ENCODE measurements at places on chromosomes 4 and X. TPM values are rescaled to one million over a fixed set of nuclear protein-coding genes. Genes with fewer than 3 reads are reported as not detected.

DNA sequence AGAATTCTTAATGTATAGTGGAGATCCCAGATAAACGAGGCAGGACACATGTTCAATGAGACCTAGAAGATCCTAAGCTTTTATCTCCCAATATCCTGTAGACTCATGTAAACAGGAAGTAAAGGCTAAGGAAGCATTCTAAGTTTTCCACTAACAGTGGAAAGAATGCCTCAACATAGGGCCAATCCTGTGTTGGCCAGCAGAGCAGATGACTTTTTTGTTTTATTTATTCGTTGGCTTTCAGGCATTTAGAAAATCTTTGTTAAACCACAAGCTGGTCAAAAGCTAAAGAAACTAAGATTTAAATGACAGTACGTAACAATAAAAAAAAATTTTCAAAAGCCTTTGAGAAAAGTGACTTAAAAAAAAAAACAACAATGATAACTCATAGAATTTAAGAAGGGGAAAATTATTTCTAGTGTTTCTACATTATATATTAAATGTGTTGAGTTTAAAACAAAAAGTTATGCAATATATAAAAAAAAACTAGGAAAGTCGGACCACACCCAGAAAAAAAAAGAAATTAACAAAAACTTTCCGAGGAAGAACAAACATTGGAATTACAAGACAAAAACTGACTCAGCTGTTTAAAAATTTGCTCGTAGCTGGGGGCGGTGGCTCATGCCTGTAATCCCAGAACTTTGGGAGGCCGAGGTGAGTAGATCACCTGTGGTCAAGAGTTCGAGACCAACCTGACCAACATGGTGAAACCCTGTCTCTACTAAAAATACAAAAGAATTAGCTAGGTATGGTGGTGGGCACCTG is 759.3 kb downstream of the FSTL5 start:
- no peak overlapping the region for H3K4me3 ChIP-seq
- no peak overlapping the region for H3K27ac ChIP-seq
- H3K4me1 ChIP-seq, result no peaks in the 10 kb centered on the region
- DNase-seq, result no peak
- no peaks in the 10 kb centered on the region for H3K36me3 ChIP-seq

DNA sequence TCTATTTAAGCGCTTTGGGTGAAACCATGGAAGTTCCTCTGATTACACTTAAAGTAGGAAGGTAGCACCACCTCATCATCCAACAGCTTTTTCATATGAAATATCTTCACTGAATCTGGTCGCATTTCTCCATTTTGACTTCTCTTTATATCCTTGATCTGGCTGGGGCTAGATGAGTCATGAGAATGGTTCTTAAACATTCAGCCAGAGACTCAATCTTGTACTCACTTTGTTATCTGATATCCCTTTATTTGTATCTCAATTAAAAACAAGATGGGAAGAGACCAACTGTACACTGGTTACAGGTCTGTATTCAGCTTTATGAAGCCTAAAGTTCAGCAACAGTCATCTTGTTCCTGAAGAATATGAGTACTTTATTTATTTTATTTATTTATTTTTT is 84.9 kb downstream of the CBLL2 start:
- no peaks in the 10 kb centered on the region for H3K27me3 ChIP-seq
- no peaks in the 10 kb centered on the region for H3K4me1 ChIP-seq
- no peaks in the 10 kb centered on the region for H3K36me3 ChIP-seq
- no peak overlapping the region for H3K27ac ChIP-seq

- H3K27me3 ChIP-seq, result no peaks in the 10 kb centered on the region
- H3K4me1 ChIP-seq, result peaks cover 11% of the 10 kb centered on the region
- no peak overlapping the region for H3K4me3 ChIP-seq
- DNase-seq, result no peak
These were observed 102.0 kb downstream of the FNIP2 start for GRCh38 chr4:158870626-158871334.

GRCh38 chr4:37001688-37002436 is 242.7 kb upstream of the NWD2 start:
- H3K36me3 ChIP-seq, result no peaks in the 10 kb centered on the region
- H3K4me1 ChIP-seq, result no peaks in the 10 kb centered on the region
- no peak overlapping the region for H3K4me3 ChIP-seq
- no peaks in the 10 kb centered on the region for H3K27me3 ChIP-seq

DNA sequence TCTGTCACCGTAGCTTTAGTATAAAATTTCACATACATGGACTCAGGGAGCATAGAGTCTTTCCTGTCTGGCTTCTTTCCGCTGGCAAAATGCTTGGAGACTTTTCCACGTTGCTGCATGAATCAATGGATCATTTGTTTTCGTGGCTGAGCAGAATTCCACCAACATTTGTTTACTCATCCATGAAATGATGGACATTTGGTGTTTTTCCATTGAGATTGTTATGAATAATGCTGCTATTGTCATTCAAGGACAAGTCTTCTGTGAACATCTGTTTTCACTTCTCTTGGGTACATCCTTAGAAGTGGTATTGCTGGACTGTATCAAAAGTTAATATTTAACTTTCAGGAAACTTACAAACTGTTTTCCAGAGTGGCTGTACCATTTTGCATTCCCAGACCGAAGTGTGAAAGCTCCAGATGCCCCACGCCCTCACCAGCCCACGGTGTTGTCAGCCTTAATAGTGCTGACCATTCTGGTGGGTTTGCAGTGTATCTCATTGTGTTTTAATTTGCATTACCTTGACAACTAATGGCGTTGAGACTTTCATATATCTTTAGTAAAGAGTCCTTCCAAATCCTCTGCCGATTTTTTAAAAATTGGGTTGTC is 5.8 kb upstream of the TMEM271 start:
- peaks cover 8% of the 10 kb centered on the region for H3K36me3 ChIP-seq
- H3K4me1 ChIP-seq, result peaks cover 12% of the 10 kb centered on the region
- H3K27me3 ChIP-seq, result peaks cover 38% of the 10 kb centered on the region
- H3K27ac ChIP-seq, result no peak overlapping the region
- no peak for DNase-seq

GRCh38 chr4:78532046-78532445 is 19.5 kb upstream of the ANXA3 start:
- H3K27ac ChIP-seq, result no peak overlapping the region
- H3K27me3 ChIP-seq, result peaks cover 14% of the 10 kb centered on the region
- no peaks in the 10 kb centered on the region for H3K4me1 ChIP-seq
- no peaks in the 10 kb centered on the region for H3K36me3 ChIP-seq

DNA sequence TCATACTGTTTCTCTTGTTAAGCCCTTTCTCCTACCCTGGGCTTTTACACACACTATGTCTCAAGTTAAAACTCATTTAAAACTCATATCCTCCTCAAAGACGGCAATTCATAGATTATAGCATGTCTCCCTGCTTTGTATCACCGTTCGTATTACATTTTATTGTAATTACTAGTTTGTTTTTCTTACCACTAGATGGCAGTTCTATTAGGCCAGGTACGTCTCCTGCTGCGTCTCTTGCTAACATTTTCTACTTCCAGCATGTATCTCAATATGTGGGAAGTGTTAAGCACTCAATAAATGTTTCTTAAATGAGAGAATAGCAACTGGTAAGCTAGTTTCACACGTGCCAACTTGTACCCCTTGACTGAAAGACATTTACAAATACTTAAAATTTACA is 450.3 kb upstream of the PCDH7 start:
- H3K27ac ChIP-seq, result no peak overlapping the region
- no peaks in the 10 kb centered on the region for H3K36me3 ChIP-seq
- H3K4me1 ChIP-seq, result no peaks in the 10 kb centered on the region
- no peak overlapping the region for H3K4me3 ChIP-seq
- no peak for DNase-seq

DNA sequence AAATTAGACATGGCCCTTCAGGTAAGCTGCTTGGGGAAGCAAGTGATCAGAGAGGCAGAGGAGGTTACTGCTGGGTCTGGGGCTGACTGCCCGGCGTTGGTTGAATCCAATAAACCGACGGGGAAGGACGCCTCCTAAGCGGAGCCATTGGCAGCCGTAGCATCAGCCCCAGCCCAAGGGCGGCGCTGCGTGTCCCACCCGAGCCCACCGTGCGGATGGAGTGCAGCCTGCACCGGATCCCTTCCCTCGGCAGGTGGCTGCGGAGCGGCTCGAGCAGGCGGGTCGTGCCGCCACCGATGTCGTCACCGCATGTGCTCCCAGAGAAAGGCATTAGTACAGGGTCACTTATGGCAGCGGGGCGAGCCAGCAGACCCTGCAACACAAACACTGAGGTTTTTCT is 82.1 kb downstream of the ALPK1 start:
- H3K27ac ChIP-seq, result no peak overlapping the region
- DNase-seq, result no peak
- H3K4me1 ChIP-seq, result no peaks in the 10 kb centered on the region
- peaks cover 4% of the 10 kb centered on the region for H3K36me3 ChIP-seq
- H3K27me3 ChIP-seq, result no peaks in the 10 kb centered on the region

DNA sequence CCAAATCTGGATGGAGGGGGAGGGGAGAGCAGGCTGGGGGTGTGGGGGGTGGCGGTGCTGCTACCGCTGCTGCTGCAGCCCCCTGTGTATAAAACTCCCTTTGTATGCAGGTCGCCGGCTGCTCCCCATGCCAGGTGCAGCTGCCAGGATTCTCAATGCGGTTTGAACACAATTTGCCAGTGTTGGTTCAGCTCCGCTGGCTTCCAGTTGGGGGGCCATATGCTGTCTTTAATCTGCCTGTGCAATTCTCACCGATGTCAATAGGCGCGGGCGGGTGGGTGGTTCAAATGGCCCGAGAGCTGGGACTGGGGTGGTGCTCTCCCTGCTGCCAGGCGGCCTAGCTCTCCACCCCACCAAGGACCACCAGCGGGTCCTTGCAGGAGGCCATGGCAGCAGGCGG is 257.6 kb downstream of the BCOR start:
- H3K27me3 ChIP-seq, result no peaks in the 10 kb centered on the region
- H3K4me1 ChIP-seq, result no peaks in the 10 kb centered on the region
- H3K36me3 ChIP-seq, result no peaks in the 10 kb centered on the region

The TRO gene
- total RNA-seq, result 1.5 TPM

The CD40LG gene
- 5.1 TPM for total RNA-seq

The AFF2 gene
- total RNA-seq, result 0.40 TPM
